ENCODE measurements at places on chromosomes 11 and 22.

- no peak for DNase-seq
Measured at GRCh38 chr22:30867746-30868662, 100.6 kb downstream of the MORC2 start.

DNA sequence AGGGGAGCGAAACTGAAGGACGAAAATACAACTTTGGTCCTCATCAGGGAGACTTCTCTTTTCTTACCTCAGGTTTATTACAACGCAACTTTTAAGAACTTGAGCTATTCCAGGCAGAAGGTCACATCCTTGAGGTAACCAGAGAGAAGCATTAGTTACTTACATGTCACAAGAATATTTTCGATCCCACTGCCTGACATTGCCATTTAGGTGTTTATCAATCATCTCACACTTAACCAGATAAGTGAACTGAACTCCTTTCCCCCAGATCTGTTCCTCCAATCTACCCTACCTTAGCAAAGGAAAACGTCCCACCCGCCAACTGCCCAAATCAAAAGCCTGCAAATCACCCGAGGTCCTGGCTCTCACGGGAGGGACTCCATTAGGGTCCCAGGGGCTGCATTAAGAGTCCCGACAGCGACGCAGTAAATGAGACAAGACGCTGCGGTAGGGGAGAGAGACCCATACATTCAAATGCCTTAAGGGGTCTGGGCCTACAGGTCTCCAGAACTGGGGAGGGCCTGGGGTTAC, 734 bp downstream of the ZNF280B start:
- DNase-seq: no peak

GRCh38 chr22:23370251-23370650, 189.9 kb downstream of the BCR start:
- no peak for DNase-seq

DNA sequence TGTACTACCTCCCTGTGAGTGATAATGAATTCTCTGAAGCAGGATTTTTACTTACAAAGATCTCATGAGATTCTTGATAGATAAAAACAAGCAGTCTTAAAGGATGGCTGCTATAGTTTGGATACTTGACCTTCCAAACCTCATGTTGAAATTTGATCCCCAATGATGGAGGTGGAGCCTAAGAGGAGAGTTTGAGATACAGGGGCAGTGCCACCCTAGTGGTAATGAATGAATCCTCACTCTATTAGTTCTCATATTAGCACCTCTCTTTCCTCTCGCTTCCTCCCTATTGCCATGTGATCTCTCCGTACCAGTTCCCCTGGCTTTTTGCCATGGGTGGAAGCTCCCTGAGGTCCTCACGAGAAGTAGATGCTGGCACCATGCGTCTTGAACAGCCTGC, 37.9 kb upstream of the OR8B8 start:
- no peak for DNase-seq

- DNase-seq: no peak
Measured at GRCh38 chr11:120919045-120919444, 104.9 kb upstream of the TBCEL start.

- DNase-seq: no peak
Measured at GRCh38 chr11:75342231-75342918, 9.1 kb downstream of the ARRB1 start.

DNA sequence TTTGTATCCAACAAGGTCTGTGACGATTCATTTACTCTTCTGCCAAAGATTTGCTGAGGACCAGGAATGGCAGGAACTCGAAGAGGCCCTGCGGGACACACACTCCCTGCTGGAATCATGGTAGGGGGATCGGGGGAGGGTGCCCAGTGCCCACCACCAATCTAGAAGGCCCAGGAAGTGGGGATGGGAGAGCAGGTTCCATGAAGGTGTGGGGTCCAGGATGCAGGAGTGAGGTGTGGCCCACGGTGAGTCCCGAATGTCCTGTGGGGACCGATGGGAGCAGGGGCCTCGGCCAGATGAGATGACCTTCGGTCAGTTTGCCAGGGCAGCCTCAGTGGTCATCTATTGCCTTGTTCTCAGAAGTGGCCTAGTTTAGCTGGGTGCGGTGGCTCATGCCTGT, 492.7 kb downstream of the BRD1 start:
- no peak for DNase-seq
